ENCODE measurements at places on chromosomes 1 and 21. TPM values are rescaled to one million over a fixed set of nuclear protein-coding genes. Genes with fewer than 3 reads are reported as not detected.

NPHS2 gene
- not detected for polyA plus RNA-seq

CCDC27 gene
- not detected for polyA plus RNA-seq

DNA sequence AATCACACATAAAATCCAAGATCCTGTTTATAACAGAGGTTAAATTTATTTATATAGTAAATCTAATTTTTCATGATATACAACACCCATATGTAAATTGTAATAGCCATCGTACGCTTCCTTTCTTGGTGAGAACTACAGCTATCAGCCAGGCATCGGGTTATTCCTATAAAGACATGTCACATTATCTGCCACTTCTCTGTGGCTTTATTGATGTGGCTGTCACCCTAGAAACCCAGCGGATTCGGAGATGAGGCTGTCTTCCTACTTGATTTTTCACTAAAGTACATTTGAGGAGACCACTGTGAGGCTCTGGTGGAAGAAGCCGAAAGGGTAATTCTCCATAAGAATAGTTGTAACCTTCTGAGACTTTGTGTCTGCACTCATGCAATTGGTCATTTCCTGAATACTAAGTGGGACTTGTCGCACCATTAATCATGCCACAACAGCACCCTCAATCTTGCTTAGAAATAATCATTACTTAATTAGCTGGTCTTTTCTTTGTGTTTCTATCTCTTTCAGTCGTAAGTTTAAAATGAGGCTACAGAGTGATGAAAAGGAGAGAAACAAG, 106.0 kb downstream of the NTNG1 start:
- no peak overlapping the region for H3K4me3 ChIP-seq
- H3K27ac ChIP-seq = no peak overlapping the region
- no peaks in the 10 kb centered on the region for H3K27me3 ChIP-seq
- DNase-seq = no peak
- no peaks in the 10 kb centered on the region for H3K36me3 ChIP-seq
- no peaks in the 10 kb centered on the region for H3K4me1 ChIP-seq

GRCh38 chr1:168654198-168654915, 74.6 kb downstream of the DPT start:
- H3K27ac ChIP-seq = no peak overlapping the region
- H3K36me3 ChIP-seq = no peaks in the 10 kb centered on the region
- H3K4me3 ChIP-seq = no peak overlapping the region
- DNase-seq = no peak
- H3K27me3 ChIP-seq = no peaks in the 10 kb centered on the region
- H3K4me1 ChIP-seq = no peaks in the 10 kb centered on the region

FAM78B gene
- 0.17 TPM for polyA plus RNA-seq

GNG12 gene
- 17.7 TPM for polyA plus RNA-seq

DNA sequence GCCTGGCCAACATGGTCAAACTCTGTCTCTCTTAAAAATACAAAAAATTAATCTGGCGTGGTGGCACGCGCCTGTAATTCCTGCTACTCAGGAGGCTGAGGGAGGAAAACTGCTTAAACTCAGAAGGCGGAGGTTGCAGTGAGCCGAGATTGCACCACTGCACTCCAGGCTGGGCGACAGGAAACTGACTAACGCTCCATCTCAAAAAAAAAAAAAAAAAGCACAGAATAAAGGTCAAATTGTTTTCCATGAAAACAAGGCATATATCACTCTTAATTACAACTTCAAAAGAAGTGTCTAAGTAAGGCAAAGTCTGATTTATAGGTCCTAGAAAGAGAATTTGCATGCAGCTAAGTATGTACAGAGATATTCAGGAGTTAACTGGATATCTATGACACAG, 25.6 kb downstream of the EYA3 start:
- H3K4me3 ChIP-seq = no peak overlapping the region
- H3K27ac ChIP-seq = no peak overlapping the region
- DNase-seq = no peak
- H3K4me1 ChIP-seq = no peaks in the 10 kb centered on the region
- no peaks in the 10 kb centered on the region for H3K27me3 ChIP-seq

PBX1 gene
- 2.5 TPM for polyA plus RNA-seq

RNU1-2 gene
- 16.7 TPM for polyA plus RNA-seq

DNA sequence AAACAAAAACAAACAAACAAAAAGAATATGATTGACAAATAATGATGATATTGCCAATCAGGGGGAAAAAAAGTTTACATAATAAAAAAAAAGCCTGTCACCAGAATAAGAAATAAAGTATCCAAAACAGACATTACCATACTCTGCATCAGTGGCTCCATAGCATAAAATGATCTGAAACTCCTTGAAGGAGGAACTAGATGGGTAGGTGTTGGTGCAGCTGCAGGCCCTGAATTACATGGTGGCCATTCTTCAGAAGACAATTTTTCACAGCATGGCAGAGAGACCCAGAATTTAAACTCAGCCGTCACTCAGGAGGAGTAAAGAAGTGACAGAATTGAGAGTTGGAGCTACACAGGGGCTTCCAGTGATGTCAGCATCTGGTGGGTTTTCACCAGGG, 60.2 kb downstream of the GLUL start:
- no peak overlapping the region for H3K4me3 ChIP-seq
- no peaks in the 10 kb centered on the region for H3K36me3 ChIP-seq
- no peak overlapping the region for H3K27ac ChIP-seq

DNA sequence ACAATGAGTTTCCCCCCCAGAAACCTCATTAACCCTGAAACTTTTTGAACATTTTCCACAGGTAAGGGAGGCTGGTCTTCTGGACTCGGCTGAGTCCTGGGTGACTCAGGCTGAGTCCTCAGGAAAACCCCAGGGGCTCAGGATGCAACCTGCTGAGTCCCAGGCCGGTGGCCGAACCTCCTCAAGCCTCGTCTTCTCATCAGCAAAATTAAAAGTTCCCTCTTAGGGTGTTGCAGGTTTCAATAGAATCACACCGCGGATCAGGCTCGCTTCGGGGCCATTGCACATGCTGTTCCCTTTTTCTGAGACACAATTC, 35.0 kb upstream of the GRHL3 start:
- H3K4me1 ChIP-seq = peaks cover 6% of the 10 kb centered on the region
- H3K27ac ChIP-seq = no peak overlapping the region
- H3K36me3 ChIP-seq = no peaks in the 10 kb centered on the region
- no peaks in the 10 kb centered on the region for H3K27me3 ChIP-seq
- no peak for DNase-seq
- H3K4me3 ChIP-seq = no peak overlapping the region

LCE1E gene
- polyA plus RNA-seq = not detected

GRCh38 chr1:170192546-170192945, 46.8 kb downstream of the NTMT2 start:
- H3K4me3 ChIP-seq = no peak overlapping the region
- DNase-seq = no peak
- H3K4me1 ChIP-seq = no peaks in the 10 kb centered on the region

Data from liver (tissue), 10 donors.